ENCODE measurements at places on chromosomes 2 and 18. TPM values are rescaled to one million over a fixed set of nuclear protein-coding genes. Genes with fewer than 3 reads are reported as not detected.

DHRS9 gene
- not detected for total RNA-seq

ITGB6 gene
- total RNA-seq: 2.6 TPM

- DNase-seq: peak; percentile 74
Observed at GRCh38 chr2:213238753-213239495, 45.3 kb upstream of the SPAG16 start.

THSD7B gene
- 7.1 TPM for total RNA-seq

DNA sequence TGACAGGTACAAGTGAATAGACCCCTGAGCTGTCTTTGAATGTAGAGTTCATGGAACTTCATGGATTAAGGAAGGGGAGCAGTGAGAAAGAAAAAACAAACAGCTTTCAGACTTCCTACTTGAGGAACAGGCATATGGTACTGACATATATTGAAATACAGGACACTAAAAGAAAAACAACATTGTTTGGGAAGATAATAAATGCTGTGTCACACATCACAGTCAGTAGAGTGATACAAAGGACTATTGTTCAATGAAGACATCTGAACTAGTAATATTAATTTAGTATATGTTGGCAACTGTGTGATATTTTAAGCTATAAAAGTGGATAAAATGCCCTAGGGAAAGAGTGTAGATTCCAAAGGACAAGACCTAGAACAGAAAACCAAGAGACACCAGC lies 3.3 kb downstream of the DSC2 start:
- DNase-seq: no peak

Measured in Caco-2 (cell line).